DMS153 (cell line): ENCODE measurements at places on chromosomes 2 and 18.

DNA sequence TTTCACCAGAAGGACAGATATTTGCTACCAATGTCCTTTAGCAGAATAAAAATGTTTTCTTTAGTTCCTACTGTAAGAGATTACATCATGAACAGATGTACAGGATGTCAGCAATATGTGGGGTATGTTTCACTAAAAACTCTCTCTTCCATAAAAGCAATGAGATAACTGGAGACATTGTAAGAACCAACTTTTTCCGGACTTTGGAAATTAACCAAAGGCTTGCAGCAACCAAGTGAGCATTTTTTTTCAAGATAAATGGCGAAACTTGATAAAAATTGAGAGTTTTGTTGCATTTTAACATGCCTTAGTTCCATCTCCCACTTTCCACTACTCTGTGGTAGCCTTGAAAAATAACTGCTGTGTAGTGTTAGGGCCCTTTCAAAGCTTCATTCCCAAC lies 429.8 kb upstream of the CDH2 start:
- DNase-seq: no peak

GRCh38 chr2:199449455-199449854 lies 8.3 kb downstream of the SATB2 start:
- DNase-seq: no peak

- no peak for DNase-seq
Observed at GRCh38 chr2:215756346-215756730, 257.0 kb downstream of the MREG start.

DNA sequence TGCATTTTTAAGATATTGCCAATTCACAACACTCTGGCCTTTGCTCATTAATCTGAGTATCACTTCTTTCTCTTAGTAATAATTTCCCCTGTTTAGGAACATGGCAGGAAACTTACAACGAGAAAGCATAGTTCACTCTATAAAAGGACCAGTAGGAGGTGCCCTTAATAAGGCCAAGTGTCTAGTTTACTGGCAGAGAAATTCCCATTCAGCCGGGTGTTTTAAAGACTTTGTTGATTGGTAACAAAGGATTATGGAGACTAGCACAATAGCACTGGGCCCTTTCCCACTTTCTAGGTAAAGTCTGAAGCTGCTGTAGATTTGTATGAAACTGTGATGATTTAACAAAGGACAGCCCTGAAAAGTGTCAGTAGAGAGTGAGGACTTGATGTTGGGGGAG lies 3.1 kb downstream of the DCC start:
- peak; percentile 20 for DNase-seq

- no peak for DNase-seq
Observed at GRCh38 chr18:26614374-26614773, 66.0 kb upstream of the KCTD1 start.

GRCh38 chr2:143891879-143892308 lies 628.0 kb downstream of the ZEB2 start:
- peak; percentile 25 for DNase-seq

GRCh38 chr2:236790963-236791362 lies 221.3 kb downstream of the ACKR3 start:
- no peak for DNase-seq

- no peak for DNase-seq
Observed at GRCh38 chr2:201950606-201951005, 83.0 kb upstream of the FZD7 start.

DNA sequence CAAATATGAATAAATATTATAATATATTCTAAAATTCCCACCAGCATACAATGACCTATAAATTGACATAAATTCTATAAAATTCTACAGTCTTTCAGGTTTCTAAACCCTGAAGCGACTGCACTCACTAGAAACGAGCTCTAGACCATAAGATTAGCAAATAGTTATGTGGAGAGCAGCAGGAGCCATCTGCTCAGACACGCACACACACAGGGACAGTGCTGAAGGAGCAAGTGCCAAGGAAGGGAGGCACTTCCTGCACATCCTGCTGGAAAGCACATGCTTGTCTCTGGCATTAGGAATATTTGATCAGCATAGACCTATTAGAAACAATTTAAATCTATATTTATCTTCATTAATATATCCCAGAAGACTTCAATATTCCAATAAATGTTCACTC lies 713.9 kb upstream of the CDH2 start:
- no peak for DNase-seq

GRCh38 chr2:203574824-203575223 lies 39.7 kb upstream of the RAPH1 start:
- no peak for DNase-seq

GRCh38 chr2:62029910-62030309 lies 124.4 kb downstream of the COMMD1 start:
- no peak for DNase-seq

DNA sequence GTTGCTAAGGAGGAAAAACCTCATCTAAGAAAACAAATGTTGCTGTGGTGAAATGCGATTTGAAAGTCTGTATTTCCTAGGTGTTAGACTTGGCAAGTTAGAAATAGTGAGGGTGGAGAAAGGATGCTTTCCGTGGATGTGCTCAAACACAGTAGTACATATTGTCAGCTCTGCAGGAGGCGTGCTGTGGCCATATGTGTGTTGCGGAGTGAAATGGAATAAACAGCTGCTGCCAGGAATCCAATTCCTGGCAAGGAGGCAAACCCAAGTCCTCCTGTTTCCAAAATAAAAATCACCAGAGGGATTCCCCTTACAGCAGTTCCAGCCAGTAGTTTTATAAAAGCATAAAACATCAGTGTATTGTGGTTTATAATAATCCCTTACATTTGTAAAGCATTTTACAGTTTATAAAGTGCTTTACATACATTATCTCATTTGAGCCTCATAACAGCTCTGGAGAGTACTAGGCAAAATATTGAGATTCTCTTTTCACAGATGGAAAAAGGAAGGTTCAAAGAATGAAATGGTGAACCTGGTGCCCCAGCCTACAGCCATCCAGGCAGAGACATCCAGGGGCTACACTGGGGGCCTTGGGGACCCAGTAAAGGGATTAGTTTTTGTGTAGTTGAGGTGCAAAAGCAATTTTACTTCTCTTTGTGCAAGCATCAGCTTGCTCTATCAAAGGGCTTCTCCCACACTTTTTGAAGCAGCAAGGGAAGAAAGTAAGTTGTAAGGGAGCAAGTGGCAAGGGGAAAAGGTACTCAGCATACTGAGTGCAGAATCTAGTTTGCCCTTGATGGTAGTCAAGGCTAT lies 206.0 kb downstream of the AGPS start:
- DNase-seq: no peak

- DNase-seq: no peak
Observed at GRCh38 chr2:62133320-62133823, 62.5 kb upstream of the B3GNT2 start.

DNA sequence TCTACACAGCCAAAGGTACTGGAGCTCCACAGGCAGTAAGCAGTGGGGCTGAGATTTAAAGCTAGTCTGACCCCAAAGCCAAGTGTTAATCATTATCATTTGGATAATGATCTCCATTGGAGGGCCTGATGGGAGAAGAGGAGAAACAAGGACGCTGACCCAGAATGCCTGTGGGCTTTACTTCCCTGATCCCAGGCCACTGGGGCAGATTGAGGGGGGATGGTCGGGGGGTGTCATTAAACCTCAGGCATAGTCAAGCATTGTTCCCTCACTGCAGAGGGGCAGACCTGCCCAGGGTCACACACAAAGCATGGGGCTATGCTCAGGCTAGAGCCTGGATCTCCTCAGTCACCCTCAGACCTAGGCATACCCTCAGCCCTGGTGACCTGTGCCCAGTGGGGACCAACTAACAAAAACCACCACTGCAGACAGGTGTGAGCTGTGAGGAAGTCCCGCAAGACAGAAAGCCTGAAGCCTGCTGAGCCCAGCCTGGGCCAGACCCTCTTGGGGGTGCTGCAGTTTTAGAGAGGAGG lies 53.4 kb downstream of the SDC1 start:
- DNase-seq: no peak

- no peak for DNase-seq
Observed at GRCh38 chr2:46264447-46264846, 32.8 kb upstream of the EPAS1 start.

GRCh38 chr2:118123561-118124232 lies 35.4 kb downstream of the INSIG2 start:
- DNase-seq: no peak

GRCh38 chr2:64140665-64141200 lies 3.5 kb downstream of the PELI1 start:
- no peak for DNase-seq

- no peak for DNase-seq
Observed at GRCh38 chr18:74715865-74716712, 118.4 kb downstream of the ZNF407 start.

- no peak for DNase-seq
Observed at GRCh38 chr2:96838345-96839292, 5.2 kb downstream of the ANKRD23 start.

DNA sequence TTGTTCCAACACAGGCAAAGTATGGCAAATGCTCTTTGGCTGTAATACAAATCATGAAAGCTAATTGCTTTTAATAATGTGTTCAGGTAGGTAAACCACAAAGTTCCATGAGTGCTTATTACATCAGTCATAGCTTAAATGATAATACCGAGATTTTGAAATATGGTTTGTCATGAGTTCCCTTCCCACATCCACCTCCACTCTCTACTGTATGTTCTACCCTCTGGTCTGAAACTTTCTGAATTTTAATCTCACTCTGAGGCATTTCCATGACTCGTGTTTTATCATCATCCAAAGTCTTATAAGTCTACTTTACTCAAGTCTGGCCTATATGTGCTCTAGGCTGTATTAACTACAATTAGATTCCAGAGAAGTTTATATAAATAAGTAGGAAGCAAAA lies 354.8 kb downstream of the AKAIN1 start:
- no peak for DNase-seq

GRCh38 chr2:178913049-178913441 lies 105.8 kb upstream of the TTN start:
- no peak for DNase-seq

DNA sequence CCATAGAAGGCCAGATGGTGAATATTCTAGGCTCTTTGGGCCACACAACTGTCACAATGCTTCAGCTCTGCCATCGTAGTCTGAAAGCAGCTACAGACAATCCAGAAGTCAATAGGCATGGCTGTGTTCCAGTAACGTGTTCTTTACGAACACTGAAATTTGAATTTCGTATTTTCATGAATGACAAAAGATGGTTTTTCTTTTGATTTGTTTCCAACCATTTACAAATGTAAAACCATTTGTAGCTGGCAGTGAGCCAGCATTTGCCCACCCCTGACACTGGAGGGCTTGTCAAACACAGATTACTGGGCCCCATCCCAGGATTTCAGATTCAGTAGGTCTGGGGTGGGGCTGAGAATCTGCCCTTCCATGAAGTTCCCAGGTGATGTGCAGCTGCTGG lies 83.0 kb upstream of the ATG16L1 start:
- no peak for DNase-seq

- no peak for DNase-seq
Observed at GRCh38 chr2:1674276-1674675, 70.0 kb downstream of the PXDN start.
